ENCODE measurements at places on chromosomes 12 and 14.

GRCh38 chr14:76500011-76500410, 124.1 kb downstream of the ESRRB start:
- no peak for DNase-seq

DNA sequence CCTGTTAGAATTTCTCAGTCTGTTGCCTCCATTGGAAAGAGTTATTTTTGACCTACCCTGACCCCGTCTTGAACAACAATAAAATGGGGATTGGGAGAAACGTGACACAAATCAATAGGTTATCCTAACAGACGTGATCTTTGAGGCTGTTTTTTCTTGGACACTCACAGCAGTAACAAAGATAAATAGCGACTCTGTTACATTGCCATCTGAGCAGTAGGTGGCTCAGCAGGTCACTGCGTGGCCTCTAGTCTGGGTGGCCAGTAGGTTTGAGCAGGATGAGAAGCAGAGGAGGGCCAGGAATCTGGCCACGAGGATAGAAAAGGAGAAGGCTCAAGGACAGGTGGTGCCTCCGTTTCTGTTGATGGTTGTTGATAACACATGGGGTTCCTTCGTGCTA, 101.4 kb downstream of the GPATCH2L start:
- no peak for DNase-seq

DNA sequence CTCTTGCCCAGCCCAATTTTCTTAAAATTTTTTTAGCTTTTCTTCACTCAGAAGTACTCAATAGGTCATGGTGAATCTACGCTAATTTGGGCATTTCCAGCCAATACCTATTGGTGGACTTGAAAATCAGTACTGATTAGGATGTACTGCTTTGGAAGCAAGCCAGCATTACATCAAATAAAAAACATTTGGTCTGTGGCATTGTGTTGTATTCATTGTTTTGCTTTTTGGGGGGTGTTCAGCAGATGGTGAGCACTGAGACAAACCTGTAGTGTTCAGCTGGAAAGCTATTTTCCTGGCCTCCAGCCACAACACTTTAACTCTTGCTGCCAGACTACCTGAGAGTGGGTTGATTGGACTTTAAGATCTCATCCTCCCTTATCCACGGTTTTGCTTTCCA, 4.0 kb downstream of the MAPKAPK5 start:
- no peak for DNase-seq

DNA sequence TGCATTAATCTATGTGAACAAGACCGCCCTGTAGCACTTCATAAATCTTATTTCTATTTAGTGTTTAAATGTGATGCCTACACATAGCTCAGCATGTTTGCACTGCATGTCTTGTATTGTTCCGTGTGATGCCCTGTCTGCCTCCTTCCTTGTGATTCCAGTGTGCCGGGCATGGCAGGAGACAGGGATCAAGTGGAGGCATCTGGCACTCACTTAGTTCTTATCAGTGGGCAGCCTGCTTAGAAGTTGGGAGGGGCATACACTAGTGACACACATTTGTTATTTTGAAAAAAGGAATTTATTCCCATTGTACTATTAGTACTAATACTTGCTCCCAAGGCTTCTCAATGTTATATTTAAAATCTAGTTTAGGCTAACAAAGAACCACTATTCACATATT, 176.4 kb downstream of the KCNA5 start:
- no peak for DNase-seq

GRCh38 chr12:16184681-16185080, 92.8 kb downstream of the SLC15A5 start:
- DNase-seq, result no peak

GRCh38 chr12:1769809-1770494, 50.4 kb upstream of the LRTM2 start:
- no peak for DNase-seq

- no peak for DNase-seq
Measured at GRCh38 chr12:57455374-57456144, 452 bp downstream of the INHBE start.

- DNase-seq, result no peak
Measured at GRCh38 chr12:15797818-15798217, 8.6 kb upstream of the EPS8 start.

- DNase-seq, result no peak
Measured at GRCh38 chr14:63487724-63488123, 55.5 kb downstream of the PPP2R5E start.

DNA sequence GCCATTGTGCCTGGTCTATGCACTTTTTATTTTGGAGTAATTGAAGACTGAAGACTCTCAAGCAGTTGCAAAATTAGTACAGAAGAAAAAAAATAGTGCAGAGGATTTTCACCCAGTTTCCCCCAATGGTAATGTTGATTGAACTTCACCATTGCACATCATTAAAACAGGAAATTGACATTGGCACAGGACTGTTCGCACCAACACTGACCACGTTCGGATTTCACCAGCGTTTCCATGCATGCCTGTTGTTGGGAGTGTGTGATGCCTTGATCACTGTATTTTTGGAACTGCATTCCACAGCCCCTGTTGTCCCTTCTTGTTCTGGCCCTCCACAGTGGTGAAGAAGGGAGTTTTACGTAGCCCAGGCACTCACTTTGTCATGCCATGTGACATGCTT, 67.1 kb downstream of the FOXN4 start:
- DNase-seq, result no peak

GRCh38 chr12:79371226-79371625, 319.5 kb downstream of the PAWR start:
- no peak for DNase-seq

DNA sequence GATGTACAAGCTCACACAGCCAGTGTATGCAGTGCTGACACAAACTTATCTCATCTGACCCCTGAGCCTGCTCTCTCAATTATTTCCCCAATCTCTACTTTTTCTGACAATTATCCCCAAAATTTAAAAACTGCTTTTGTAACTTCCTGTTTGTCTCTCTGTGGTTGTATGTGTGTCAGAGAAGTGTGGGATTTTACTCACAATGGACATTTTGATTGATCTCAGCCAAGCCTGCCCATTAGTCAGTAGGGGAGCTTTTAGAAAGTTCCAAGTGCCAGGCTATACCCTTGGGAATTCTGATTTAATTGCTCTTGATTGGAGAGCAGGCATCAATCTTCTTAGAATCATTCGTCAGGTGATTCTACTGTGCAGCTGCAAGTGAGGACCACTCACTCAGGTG, 64.9 kb upstream of the LMNTD1 start:
- no peak for DNase-seq

DNA sequence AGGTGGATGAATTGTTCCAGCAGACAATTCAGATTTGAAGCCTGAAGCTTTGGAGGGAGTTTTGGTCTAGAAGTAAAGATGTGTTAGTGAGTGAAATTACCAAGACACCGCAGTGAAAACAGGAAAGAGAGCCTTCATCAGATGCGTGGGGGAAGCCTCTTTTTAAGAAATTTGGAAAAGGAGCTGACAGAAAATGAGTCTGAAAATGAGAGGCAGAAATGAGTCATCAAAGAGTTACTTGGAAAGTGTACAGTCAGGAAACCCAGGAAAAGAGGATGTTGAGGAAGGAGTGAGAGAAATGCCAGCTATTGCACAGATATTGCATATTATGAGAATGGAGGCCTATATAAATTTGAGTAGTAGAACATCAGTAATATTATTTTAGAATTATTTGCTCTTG, 520.7 kb downstream of the NRXN3 start:
- no peak for DNase-seq

- DNase-seq, result no peak
Measured at GRCh38 chr12:52915637-52916036, 10.8 kb upstream of the KRT8 start.

GRCh38 chr12:52427083-52427482, 7.1 kb downstream of the KRT75 start:
- DNase-seq, result no peak

GRCh38 chr14:74846168-74846567, 29.8 kb downstream of the PROX2 start:
- DNase-seq, result no peak

GRCh38 chr12:25207411-25207810, 12.4 kb downstream of the ETFRF1 start:
- DNase-seq, result no peak

- DNase-seq, result no peak
Measured at GRCh38 chr12:510071-510825, 50.5 kb downstream of the B4GALNT3 start.

GRCh38 chr12:85191-85666, 18.7 kb downstream of the IQSEC3 start:
- DNase-seq, result peak; percentile 98

DNA sequence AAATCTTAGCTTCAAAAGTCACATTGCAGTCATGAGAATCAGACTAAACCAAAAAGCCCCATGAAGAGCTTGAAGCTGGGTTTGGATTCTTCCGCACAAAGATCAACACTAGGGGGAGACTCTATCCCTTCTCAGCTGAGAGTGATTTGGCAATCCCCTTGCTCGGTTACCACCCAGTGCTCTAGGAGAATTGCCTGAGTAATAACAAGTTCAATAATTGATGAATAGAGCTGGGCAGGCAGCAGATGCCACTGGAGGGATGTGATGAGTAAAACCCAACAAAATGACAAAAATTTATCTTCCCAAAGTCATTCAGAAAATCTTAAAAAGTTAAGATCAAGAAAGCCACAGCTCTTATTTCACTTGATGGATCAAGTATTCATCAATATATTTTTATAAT, 185.6 kb upstream of the ARID2 start:
- peak; percentile 52 for DNase-seq

- no peak for DNase-seq
Measured at GRCh38 chr12:16335838-16336237, 11.6 kb upstream of the MGST1 start.

- DNase-seq, result no peak
Measured at GRCh38 chr12:12902036-12902435, 10.7 kb downstream of the GPRC5A start.

DNA sequence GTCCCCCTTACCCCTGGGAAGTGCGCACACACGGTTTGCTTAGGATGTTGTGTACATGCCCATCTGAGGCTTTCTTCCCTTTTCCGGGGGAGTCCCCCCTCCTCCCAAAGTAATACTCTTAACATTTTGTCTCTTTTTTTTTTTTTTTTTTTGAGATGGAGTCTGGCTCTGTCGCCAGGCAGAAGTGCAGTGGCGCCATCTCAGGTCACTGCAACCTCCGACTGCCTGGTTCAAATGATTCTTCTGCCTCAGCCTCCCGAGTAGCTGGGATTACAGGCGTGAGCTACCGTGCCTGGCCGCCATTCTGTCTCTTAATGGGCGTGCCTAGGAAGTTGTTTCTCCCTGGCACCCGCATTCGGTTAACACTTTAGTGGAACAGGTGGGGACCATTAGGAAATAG, 4.5 kb upstream of the GMFB start:
- DNase-seq, result no peak

GRCh38 chr12:110252716-110253115, 28.3 kb upstream of the ATP2A2 start:
- DNase-seq, result no peak

- DNase-seq, result no peak
Measured at GRCh38 chr14:89359477-89360222, 57.4 kb downstream of the FOXN3 start.

DNA sequence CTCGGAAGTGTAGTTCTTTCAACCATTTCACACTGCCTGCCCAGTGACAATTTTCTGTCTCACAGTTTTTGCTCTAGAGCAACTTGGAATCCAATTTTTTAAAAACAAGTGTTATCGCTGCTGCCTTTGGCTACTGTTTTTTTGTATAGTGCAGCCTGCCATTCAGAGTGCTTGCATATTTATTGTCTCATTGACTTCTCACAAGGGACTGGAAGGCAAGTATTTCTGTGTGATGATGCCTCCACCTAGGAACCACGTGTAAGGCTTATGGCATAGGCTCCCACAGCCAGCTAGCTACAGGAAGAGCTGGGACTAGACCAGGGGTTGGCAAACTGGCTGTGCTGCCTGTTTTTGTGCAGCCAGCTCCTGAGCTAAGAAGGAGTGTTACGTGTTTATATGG, 903 bp downstream of the PARPBP start:
- DNase-seq, result no peak

DNA sequence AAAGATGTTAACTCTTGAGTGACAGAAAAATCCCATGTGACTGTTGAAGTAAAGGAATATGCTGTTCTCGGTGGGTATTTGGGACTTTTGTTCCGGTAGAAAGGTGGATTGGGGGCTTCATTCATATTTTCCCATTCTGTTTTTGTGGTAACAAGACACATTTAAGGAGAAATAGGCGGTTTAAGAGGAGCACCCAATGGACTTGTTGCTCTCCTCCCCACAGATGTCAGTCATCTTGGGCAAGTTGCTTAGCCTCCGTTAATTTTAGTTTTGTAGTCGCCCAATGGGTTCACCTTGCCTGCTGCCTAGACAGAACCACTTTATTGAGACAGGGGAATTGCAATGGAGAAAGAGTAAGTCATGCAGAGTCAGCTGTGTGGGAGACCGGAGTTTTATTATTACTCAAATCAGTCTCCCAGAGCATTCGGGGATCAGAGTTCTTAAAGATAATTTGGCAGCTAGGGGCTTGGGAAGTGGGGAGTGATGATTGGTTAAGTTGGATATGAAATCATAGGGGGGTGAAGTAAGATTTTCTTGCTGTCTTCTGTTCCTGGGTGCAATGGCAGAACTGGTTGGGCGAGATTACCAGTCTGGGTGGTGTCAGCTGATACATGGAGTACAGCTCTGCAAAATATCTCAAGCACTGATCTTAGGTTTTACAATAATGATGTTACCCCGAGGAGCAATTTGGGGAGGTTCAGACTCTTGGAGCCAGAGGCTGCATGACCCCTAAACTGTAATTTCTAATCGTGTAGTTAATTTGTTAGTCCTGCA, 50.3 kb downstream of the SLC38A1 start:
- no peak for DNase-seq

GRCh38 chr14:62206456-62206855, 444.2 kb downstream of the SNAPC1 start:
- no peak for DNase-seq

GRCh38 chr12:57454566-57455373, at the start of gene INHBE:
INHBE (plus strand) TSS chr12:57455307; CDS start chr12:57455537, 230 bp downstream.
- DNase-seq, result peak; percentile 22

- DNase-seq, result no peak
Measured at GRCh38 chr12:25276199-25276937, 25.6 kb upstream of the KRAS start.

DNA sequence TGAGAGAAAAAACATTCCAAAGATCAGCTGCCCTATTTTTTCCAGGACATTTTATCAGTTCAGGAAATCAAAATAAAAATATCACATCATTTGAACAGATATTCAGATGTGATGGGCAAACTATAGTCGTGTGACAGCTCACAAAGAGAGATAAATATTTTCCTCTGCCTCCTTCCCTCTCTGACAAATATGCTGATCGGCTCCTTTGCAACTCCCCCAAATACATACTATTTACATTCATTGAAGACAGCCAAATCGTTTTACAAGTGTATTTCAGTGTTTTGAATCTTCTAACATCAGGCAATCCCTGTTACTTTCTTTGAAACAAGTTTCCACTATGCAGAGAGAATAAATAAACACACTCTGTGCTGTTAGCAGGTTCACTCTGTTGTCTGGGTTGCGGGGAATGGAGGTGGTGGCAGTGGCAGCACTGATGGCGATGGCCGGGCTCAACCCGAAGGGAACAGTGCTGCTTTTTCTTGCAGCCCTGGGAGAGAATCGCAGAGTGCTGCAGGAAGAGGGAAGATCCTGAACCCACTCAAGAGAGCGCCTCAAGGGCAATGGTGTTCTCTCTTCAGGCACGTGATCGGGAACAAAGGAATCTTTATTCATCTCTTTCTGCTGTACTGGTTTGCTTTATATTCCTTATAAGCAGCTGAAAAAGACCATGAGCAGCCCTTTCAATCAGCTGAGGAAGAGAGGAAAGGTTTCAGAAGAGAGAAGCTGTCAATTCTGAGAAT, 142.5 kb downstream of the PHLDA1 start:
- DNase-seq, result no peak

- no peak for DNase-seq
Measured at GRCh38 chr14:66746316-66747006, 238.5 kb downstream of the GPHN start.

Data from NCI-H446 treated with DMSO at 0.1 percent for 48 hours (cell line).